ENCODE measurements at places on chromosomes 1 and 21.
A peak's percentile ranks its signal among the peaks of the same experiment; 100 is the strongest.

DNA sequence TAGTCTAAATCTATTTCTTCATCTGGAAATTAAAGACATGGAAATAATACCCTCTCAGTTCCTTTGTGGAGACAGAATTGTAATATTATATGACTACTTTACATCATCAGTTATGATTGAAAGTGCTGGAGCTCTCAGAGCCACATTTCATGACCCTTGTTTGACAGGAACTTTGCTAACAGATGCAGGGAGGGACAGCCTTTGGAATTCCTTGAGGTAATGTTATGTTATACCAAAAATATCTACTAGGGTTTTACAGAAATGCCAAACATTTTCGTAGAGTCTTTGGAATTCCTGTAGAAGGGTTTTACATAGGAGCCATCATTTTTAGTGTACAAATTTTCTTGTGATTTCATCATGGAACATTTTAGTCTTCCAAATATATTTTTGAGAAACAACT is 57.4 kb upstream of the ADAMTS5 start:
- DNase-seq = no peak

GRCh38 chr1:226599636-226600238 is 51.2 kb downstream of the STUM start:
- DNase-seq = no peak

- DNase-seq = no peak
Observed at GRCh38 chr1:110035236-110035752, 870 bp downstream of the STRIP1 start.

- no peak for DNase-seq
Observed at GRCh38 chr1:193190096-193190744, 3.8 kb upstream of the B3GALT2 start.

- no peak for DNase-seq
Observed at GRCh38 chr1:184408580-184408979, 21.8 kb downstream of the C1orf21 start.

DNA sequence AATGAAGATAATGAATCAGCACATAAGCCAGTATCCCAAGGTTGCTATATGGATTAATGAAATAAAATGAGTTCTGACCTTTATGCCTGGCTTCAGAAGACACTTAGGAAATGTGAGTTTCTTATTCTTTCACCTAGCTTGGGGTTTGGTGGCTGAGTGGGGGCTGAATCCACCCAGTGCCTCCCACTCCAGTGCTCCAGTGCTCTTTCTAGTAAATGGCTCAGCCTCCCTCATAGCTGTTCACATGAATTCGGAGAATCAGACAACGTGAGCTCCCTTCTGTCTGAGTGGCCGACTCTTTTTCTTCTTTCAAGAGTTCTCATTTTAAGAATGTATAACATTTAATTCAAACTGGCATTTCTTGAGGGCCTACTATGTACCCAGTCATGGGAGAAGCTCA is 43.5 kb downstream of the TRABD2B start:
- DNase-seq = no peak

GRCh38 chr21:26405071-26405470 is 168.0 kb downstream of the CYYR1 start:
- DNase-seq = no peak

DNA sequence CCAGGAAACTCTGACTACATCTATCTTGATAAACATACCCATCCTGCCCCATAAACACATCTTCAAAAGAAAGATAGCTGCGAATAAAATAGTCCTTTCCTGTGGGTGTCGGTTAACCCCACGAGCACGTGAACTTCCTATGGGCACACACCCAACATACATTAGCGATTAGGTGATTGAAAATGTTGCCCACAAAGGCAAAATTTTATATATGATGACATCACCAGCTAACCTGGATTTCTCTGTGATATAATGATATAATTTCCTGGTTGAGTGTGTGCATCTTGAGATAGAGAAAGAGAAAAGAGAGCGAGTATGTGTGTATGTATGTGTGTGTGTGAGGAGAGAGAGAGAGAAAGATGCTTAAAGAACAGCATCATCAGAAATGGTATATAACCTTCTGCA is 296.1 kb downstream of the PTPRC start:
- peak; percentile 51 for DNase-seq

DNA sequence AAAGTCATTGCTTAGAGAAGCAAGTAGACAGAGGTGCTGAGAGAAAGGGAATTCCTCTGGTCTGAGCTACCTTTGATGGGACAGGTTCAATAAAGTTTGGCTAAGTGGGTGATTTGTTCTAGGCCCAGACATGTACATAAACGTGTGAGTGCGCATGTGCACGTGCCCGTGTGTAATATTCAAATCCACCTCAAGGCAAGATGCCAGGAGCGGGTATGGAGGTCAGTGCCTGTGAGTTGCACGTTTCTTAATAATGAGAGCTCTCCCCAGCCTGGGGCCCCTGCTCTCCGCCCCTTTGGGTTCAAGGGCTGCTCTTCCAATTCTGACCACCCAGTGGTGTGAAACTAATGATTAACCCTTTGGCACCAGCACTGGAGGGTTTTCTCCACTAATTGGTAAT is 53.8 kb upstream of the LMO4 start:
- DNase-seq = no peak

- no peak for DNase-seq
Observed at GRCh38 chr1:193909406-193910082, 723.1 kb upstream of the B3GALT2 start.

GRCh38 chr1:165899461-165899941 is 72.1 kb downstream of the UCK2 start:
- DNase-seq = no peak

DNA sequence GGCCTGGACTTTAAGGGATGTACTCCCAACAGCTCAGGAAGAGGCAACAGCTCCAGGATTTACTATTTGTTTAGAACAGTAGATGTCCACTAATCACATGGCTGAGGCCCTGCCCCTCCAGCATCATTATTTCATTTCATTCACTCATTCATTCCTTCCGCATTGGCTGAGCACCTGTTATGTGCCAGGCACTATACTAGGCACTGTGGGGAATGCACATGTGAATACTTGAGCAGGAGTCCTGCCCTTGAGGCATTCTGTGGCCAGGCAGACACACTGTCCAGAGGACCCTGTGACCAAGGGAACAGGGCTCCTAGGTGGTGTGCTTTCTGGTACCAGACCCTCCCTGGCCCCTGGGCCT is 24.3 kb downstream of the KIAA1614 start:
- no peak for DNase-seq

GRCh38 chr1:20276485-20277159 is 14.1 kb upstream of the VWA5B1 start:
- DNase-seq = no peak

- DNase-seq = no peak
Observed at GRCh38 chr1:229871078-229871676, 195.9 kb upstream of the GALNT2 start.

DNA sequence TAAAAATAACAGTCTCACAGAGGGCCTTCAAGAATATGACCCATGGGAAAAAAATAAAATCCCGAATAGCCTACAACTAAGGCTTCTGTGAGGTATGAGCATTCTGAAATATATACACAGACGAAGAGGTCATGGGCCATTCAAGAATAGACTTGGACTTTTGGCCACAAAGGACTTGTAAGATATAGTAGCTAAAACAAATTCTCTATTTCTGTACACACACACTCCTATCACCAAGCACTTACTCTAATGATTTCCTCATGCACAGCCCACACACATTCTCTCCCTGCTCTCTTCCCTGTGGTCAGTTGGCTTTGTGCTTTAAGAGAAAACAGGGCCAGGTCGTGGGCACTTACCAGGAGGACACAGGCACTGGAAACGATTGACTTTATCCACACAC is 69.7 kb upstream of the ADAM30 start:
- no peak for DNase-seq

GRCh38 chr1:215830226-215830810 is 263.2 kb downstream of the KCTD3 start:
- no peak for DNase-seq

DNA sequence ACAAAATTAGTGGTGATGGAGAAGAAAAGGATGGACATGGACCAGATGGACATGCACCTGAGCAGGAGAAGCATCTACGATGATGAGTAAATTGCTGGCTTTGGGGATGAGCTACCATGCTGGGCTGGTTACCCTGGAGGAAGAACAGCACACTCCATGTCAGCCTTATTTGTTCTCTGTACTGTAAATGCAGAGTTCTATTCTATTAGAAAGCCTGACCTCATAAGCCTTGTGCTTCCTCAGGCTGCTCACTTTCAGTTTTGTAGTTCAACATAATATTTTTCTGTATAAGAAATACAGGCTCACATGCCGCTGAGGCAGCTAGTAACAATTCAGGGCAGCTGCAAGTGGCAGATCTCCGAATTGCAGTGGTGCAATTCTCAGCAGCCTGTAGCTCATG is 249.6 kb downstream of the PLA2G4A start:
- DNase-seq = no peak

DNA sequence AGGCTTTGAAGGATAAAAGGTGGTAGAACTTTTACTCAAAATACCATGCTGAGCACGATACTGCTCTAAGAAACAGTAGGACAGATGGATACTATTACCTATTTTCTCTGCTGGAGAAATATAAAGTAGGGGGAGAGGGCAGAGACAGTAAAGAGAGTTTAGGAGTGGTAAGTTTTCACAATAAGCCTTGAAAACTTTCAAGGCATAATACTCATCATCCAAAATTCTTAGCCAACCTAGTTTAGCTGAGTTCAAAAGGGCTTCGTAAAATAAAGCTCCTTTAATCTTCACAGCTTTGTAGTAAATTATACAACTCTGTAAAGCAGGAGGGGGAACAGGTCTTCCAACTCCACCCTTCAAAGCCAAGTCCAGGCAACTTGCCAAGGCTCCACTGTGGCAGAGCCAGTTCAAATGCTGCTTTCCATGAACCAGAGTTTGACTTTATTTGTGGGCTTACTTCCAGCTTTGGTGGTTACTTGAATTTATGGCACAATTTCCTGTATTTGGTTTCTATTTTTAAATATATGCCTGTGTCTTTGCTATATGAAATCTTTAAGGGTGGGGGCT is 15.5 kb downstream of the TEX38 start:
- no peak for DNase-seq

DNA sequence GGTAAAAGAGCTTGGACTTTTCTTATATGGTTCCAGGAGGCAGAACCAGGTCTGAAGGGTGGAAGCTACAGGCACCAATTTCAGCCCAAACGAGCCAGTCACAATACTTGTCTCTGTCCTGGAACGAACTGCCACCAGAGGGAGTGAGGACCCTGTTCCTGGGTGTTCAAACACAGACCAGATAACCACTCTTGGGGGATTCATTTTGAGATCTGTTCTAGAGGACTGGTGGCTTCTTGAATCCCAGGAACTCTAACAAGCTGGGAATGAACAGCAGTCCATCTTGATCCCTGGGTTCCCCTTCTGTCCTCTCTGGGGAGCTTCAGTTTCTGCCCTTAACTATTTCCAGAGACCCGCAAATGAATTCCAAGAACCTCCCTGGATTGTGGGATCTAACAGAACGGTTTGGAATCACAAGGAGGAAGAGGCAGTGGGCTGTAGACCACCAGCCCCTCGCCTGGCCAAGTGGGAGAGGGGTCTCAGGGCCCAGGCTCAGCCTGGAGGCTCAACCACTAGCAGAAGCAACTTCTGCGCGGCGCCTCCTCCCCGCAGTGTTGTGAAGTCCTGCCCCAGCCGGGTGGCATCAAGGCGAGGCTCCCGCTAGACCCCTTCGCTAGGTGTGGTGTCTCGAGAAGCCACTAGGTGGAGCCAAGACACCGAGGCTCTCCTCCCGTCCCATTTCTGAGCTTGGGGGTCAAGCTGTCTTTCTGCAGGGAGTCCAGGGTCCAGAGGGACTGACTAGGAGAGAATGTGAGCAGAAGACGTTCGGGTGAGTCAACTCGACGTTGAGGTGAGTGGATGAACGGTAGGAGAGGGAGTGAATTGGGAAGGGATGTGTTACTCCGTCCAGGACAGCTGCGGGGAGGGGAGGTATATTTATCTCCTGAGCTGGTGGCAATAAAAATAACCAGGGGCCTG is 12.1 kb upstream of the NES start:
- peak; percentile 64 for DNase-seq

Measured in naive thymus-derived CD8-positive, alpha-beta T cell (primary cell).